ENCODE measurements at places on chromosomes 1 and 21.
A peak's percentile ranks its signal among the peaks of the same experiment; 100 is the strongest.

- DNase-seq: no peak
These were observed 24.9 kb upstream of the PDXK start for GRCh38 chr21:43693981-43694380.

DNA sequence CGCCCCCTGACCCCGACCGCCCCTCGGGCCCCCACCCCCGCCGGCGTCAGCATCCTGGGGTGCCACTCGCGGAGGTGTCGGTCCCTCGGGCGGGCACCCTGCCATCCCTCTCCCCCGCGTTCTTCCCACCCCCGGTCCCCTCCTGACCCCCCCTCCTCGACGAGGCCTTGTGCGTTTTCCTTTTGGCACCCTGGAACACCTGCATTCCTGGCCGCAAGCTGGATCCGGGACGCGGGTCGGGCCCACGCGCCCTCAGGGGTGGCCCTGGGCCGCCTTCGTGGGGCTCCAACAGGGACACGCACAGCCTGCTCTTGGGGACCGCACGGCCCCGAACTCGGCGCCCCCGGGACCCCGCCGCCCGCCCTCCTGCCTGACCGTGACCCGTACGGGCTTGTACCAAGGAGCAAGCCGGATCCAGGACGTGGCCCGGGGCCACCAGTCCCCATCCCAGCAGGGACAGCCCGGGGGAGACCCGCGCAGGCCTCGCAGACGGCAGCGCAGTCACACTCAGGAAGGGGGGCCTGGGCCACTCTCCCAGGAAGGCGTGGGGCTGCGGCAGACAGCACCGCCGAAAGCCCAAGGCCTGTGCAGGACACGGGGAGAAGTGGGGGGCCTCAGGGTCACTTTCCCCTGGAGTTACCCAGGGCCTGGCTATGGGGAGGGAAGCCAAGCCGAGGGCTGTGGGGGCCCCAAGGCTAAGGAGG lies 579 bp upstream of the SLC19A1 start:
- DNase-seq: no peak

GRCh38 chr1:25519624-25520023 lies 23.8 kb upstream of the LDLRAP1 start:
- DNase-seq: no peak

DNA sequence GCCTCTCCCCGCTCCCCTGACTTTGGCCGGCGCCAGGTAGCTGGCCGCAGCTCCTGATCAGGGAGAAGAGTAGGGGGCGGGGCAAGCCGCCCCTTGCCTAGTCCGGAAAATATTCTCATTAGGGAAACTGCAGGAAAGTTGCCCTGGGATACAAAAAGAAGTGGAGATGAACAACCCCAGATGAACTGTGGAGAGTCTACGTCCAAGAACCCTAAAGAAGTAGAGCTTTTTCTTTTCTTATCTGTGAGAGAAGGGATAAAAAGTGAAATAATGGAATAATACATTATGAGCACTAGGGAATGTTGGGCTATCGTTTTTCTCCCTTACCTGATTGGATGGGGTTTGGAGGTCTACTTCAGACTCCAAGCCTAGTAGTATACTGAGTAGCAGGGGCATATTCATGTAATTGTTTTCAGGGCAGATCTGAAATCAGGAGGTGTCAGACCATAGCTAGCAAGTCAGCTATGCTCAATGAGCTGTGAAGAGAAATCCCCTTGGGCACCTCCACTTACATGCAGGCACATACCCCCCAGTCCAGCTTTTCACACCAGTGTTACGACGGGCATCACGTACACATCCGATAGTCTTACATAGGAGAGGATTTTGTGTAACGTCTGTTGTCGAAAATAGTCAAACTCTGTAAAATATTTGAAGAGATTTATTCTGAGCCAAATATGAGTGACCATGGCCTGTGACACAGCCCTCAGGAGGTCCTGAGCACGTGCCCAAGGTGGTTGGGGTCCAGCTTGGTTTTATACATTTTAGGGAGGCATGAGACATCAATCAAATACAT lies 1.7 kb upstream of the DUSP10 start:
- DNase-seq: peak; percentile 33

DNA sequence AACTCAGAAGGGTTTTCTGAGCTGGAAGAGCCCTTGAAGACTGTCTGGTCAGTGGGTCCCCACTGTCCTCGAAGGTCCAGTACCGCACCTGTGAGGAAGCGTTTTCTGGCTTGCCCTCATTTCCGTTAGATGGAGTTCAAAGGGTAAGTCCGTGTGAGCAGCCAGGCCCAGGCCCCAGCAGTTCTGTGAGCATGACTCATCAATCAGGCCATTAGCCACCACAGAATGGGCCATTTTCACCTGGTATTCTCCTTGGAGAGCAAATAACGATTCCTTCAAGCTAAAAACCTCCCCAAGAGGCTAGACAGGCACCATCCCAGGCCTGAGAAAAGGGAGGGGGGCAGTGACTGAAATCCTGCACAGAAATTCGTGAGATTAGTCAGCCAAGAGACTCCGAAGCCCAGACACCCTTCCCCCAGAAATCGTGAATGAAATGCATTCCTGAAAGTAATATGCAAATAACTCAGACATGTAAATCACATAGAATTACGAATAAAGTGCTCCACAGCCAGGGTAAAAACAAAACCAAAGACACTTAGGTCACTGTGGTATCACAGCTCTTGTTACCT lies 66.0 kb downstream of the BCAR3 start:
- peak; percentile 17 for DNase-seq

DNA sequence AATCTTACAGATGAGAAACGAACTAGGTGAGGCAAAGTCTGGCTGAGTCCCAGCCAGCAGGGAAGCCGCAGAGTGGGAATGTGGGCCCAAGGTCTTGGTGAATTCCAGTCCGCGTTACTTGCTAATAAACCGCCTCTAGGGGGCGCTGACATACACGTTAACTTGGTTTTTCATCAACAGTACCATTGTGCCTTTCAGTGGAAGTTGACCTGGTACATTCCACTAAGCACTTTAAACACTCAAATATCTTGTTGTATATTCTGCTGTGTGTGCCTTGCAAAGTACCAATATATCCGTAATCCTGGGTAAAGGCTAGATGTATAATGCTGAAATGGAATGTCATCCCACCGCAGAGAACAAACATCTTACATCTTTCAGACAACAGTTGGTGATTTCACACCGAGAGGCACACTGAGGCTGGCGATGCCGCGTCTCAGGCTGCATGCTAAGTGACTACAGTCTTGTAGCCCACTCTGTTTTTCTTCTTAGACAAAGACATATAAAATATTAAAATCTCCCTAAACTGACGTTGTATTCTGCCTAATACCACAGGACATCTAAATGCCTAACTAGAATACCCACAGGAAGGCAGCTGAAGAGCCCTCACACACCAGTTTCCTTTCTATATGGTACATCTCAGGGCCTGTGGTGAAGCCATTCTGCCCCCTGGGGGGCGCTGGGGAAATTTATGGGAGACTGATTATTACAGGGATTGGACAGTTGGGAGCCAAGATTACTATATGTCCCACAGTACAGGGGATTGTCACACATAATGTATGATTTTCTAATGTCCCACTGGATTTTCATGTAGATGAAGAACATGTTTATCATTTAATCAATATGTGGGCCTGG lies 49.2 kb upstream of the C1orf198 start:
- peak; percentile 80 for DNase-seq

GRCh38 chr1:119012383-119012782 lies 24.2 kb upstream of the TBX15 start:
- no peak for DNase-seq

- no peak for DNase-seq
These were observed 1.3 kb upstream of the FTCD start for GRCh38 chr21:46156678-46157077.

- no peak for DNase-seq
These were observed 643 bp upstream of the MOB3C start for GRCh38 chr1:46617108-46617800.

GRCh38 chr1:91404151-91405012 lies at the start of gene HFM1:
HFM1 (minus strand) TSS chr1:91404837; CDS start chr1:91401082, 3,755 bp downstream.
- peak; percentile 92 for DNase-seq

- DNase-seq: no peak
These were observed 25.5 kb downstream of the RGS7 start for GRCh38 chr1:241331328-241332036.

DNA sequence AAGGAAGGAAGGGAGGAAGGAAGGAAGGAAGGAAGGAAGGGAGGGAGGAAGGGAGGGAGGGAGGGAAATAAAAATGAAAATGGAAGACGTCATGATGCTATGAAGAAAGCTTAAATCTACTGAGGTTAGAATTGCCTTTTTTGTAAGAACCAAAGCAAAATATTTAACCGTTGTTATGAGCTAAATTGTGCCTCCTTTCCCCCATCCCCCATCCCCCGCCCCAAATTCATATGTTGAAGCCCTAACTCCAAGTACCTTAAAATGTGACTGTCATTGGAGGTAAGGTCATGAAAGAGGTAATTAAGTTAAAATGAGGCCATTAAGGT lies 80.1 kb upstream of the CXADR start:
- no peak for DNase-seq

- no peak for DNase-seq
These were observed 50.4 kb downstream of the SLC16A1 start for GRCh38 chr1:112905395-112906149.

DNA sequence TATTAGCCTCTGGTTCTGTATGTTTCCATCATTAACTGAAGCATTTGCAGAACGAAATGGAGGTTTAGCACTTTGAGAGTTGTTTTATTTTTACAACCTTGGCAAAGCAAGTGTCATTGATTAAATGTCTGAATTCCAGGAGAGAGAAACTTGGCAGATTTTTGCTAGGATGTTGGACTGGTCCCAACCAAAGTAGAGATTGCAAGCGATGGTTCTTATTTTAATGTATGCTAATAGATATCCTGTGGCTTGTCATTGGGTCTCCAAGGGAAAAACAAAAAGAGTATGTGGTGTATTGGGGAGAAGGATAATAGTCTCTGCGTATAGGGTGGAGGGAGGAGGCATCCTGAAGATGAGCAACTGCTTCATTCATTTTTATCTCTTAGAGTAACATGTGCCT lies 457.2 kb upstream of the RUNX1 start:
- DNase-seq: no peak

- DNase-seq: no peak
These were observed 344.6 kb upstream of the LYPLAL1 start for GRCh38 chr1:218829097-218829496.

GRCh38 chr1:178310685-178311105 lies 186.1 kb downstream of the CLEC20A start:
- DNase-seq: peak; percentile 73

GRCh38 chr21:44046734-44047133 lies 34.6 kb downstream of the TRAPPC10 start:
- DNase-seq: no peak

DNA sequence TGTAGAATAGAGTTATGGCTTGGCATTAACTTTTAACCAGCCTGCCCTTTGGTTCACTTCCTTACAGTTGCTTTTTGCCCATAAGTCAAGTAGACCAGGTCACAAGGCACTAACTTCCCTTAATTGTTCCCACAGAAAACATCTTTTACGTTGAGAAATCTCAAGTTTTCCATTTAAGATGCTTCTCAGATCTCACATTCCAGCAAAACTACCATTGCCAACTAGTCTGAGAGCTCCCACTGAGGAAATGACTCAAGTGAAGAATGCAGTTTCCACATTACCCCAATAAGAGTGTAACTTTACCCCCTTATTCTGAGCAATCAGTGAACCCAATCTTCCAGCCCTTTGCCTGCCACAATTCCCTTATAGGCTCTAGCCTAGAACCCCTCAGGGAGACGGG lies 502.2 kb upstream of the OLFM3 start:
- DNase-seq: no peak

GRCh38 chr21:42854246-42855010 lies 24.9 kb downstream of the WDR4 start:
- no peak for DNase-seq

- DNase-seq: no peak
These were observed 2.2 kb upstream of the LAPTM5 start for GRCh38 chr1:30759718-30760281.

DNA sequence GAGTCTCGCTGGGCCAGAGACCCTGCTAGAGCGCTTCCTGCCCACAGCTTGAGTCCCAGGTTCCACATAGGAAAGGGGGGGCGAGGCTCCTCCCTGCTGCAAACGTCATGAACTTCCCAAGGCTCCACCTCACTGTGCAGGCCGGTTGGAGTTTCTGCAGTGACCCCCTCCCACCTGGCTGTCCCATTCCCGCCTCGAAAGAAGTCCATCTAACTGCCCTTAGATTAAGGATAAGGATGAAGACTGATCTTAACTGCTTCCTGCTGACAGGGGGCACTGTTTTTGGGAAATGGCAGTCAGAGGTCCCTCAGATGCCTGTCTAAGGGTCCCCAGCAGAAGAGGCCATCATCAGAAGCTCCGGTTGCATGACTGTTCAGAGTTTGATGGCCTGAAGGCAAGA lies 62.7 kb downstream of the STUM start:
- DNase-seq: no peak

- no peak for DNase-seq
These were observed 40.1 kb downstream of the SORT1 start for GRCh38 chr1:109357616-109358015.

GRCh38 chr1:66747501-66747900 lies 4.8 kb upstream of the DYNLT5 start:
- DNase-seq: no peak

DNA sequence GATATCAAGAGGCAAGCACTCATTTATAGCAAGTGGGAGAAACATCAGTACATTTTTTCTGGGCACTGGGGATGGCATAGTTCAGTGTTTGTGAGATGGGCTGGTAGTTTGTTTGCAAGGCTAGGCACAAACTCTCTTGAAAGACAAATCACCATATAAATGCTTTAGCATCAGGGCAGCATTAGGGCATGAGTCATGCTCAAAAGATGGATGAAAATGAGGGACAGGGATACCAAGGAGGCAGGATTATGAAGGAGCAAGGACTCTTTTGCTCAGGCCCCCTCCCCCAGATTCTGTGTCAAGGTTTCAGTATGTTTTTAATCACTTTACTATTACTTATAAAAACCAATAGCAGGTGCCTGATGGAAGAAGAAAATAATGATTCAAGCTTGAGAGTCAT lies 43.9 kb upstream of the CAMK1G start:
- DNase-seq: no peak

- no peak for DNase-seq
These were observed 822 bp downstream of the MTX1 start for GRCh38 chr1:155209312-155209721.

GRCh38 chr1:193077991-193078390 lies 18.6 kb downstream of the RO60 start:
- DNase-seq: no peak

- no peak for DNase-seq
These were observed 90.0 kb downstream of the EDEM3 start for GRCh38 chr1:184664661-184665060.

- peak; percentile 92 for DNase-seq
These were observed 64.8 kb upstream of the GNG4 start for GRCh38 chr1:235714205-235714897.

- no peak for DNase-seq
These were observed 617.9 kb downstream of the AJAP1 start for GRCh38 chr1:5272325-5272724.

- no peak for DNase-seq
These were observed 6.8 kb upstream of the PEAR1 start for GRCh38 chr1:156886583-156887281.

GRCh38 chr1:17662786-17663185 lies 92.3 kb upstream of the ACTL8 start:
- no peak for DNase-seq

- DNase-seq: no peak
These were observed 111.3 kb upstream of the PALMD start for GRCh38 chr1:99534638-99534930.

- DNase-seq: peak; percentile 25
These were observed 2.9 kb downstream of the BRINP3 start for GRCh38 chr1:190474650-190475211.

Measured in NCI-H146 (cell line).